ENCODE measurements at places on chromosomes 4 and X. TPM values are rescaled to one million over a fixed set of nuclear protein-coding genes. Genes with fewer than 3 reads are reported as not detected.
A peak's percentile ranks its signal among the peaks of the same experiment; 100 is the strongest.

- peak; percentile 48 for DNase-seq
These were observed 69.2 kb downstream of the MTNR1A start for GRCh38 chr4:186486172-186486571.

DNA sequence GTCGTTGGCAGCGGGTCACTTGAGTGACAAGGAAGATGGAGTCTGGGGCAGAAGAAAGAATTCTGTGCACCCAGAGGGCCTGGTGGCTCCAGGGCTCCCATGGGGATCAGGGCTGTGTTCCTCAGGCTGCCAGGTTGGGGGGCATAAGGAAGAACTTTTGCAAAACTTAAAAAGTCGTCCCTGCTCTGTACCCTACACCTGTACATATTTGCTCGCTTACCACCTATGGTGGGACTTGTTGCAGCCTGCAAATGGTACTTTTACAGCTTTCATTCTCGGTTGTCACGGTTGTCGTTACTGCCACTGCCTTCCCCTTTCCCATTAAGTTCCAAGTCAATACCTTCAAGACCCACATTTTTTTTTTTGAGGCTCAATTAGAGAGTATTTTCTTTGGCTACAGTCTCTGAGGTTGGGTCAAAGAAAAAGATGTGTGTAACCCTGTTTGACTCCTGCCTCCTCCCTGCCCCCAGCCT lies 9.1 kb downstream of the ARX start:
- no peak for DNase-seq

MAOB gene
- total RNA-seq = 0.77 TPM

RS1 gene
- total RNA-seq = not detected

JCHAIN gene
- not detected for total RNA-seq
